CD4-positive, alpha-beta T cell treated with Interleukin-21 for 1 hour (primary cell): ENCODE measurements at places on chromosomes 3 and 15.

GRCh38 chr3:46065294-46065705, 38.0 kb upstream of the XCR1 start:
- DNase-seq: peak; percentile 93

DNA sequence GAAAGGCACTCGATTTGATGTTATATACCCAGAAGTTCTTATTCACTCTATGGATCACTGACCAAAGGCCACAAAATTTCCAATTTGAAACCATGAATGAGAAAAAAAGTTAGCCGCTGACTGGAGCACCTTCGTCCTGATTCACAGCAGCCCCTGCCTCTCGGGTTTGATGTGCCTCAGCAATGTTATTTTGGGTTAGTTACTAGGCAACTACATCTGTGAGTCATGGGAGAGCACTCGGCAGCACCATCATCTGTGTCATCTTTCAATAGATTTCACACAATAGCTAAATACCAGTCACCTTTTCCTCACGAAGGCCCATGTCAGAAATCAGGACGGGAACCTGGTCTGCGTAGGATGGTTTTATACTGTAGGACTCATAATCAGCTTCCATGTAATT, 269.2 kb downstream of the ZBBX start:
- no peak for DNase-seq

DNA sequence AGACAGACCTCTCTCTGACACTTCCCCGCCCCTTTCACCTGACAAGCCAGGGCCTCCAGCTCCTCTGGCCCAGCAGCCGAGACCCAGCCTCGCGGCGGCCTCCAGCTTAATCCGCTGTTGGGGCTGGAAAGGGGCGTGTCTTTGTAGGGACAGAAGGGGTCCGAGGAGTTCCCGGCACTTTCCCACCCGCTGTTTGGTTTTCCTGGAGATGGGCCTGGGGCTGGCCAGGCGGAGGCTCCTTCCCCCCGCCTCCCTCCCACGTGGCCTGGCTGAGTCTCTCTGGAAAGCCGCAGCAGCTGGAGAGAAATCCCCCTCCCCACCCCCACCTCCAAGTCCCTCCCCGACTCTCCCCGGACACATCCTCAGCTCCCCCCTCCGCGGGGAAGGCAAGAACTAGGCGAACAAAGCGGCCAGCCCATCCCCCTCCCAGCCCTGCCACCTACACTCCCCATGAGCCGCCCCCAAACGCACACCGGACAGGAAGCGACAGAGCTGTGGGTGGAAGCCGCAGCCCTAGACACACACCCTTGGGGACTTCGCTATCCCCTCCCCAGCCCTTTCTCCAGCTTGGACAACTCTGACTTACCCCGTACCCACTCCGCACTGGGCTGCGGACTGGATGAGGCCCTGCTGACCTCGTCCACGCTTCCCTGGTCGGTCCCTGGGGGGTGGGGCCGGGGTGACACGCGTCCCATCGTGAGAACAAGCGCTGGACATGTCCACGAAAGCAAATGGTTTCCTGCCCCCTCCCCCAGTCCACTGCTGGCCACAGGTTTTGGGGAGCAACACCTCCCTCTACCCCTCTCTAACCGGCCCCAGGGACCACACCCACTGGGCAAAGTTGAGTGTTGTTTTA, 1.2 kb downstream of the IGDCC4 start:
- no peak for DNase-seq

- no peak for DNase-seq
Measured at GRCh38 chr15:71623111-71623510, 187.2 kb upstream of the NR2E3 start.

- DNase-seq: no peak
Measured at GRCh38 chr15:69537901-69538300, 85.3 kb downstream of the RPLP1 start.

DNA sequence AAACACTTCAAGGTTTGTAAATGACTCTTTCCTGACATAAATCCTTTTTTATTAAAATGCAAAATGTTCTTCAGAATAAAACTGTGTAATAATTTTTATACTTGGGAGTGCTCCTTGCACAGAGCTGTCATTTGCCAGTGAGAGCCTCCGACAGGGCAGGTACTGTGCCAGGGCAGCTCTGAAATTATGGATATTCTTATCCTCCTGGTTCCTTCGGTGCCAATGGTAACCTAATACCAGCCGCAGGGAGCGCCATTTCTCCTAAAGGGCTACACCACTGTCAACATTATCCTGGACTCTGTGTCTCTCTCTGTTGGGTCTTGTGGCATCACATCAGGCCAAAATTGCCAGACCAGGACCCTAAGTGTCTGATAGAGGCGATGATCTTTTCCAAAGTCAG, 33.0 kb downstream of the CHDH start:
- no peak for DNase-seq

DNA sequence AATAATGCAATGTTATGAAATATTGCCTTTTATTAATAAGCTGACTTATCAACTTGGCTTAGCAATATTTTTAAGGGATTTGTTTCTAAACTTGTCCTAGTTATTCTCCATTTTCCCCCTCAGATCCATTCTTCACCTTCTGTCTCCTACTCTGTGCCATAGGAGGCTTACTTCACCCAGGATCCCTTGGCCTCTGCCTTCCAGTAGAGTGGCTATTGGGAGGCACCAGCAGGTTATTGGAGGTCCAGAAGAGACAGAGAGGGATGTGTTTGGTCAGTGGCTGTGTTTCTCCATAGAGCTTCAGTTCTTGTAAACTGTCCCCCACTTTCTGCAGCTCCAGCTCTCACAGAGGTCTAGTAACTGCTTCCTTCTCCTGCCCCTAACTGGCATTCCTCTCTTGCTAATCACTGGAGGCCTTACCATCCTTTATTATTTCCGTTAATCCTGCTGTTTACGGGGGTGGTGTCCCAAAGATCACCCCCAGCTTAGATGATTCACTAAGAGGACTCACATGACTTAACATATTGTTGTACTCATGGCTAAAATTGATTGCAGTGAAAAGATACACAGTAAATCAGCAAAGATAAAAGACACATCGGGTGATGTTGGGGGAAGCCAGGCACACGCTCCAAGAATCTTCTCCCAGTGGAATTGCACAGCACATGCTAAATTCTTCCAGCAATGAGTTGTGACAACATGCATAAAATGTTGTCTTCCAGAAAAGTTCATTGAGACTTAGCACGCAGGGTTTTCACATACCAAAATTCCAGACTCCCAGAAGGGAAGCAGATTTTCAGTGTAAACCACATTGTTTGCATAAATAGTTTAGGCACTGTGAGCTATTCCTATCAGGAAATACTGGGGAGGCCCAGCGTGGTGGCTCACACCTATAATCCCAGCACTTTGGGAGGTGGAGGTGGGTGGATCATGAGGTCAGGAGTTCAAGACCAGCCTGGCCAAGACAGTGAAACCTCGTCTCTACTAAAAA, 67.5 kb downstream of the RPL22L1 start:
- no peak for DNase-seq

GRCh38 chr3:113895964-113896363, 51.8 kb upstream of the ZDHHC23 start:
- no peak for DNase-seq

GRCh38 chr3:105611304-105612192, 244.8 kb downstream of the ALCAM start:
- DNase-seq: no peak

DNA sequence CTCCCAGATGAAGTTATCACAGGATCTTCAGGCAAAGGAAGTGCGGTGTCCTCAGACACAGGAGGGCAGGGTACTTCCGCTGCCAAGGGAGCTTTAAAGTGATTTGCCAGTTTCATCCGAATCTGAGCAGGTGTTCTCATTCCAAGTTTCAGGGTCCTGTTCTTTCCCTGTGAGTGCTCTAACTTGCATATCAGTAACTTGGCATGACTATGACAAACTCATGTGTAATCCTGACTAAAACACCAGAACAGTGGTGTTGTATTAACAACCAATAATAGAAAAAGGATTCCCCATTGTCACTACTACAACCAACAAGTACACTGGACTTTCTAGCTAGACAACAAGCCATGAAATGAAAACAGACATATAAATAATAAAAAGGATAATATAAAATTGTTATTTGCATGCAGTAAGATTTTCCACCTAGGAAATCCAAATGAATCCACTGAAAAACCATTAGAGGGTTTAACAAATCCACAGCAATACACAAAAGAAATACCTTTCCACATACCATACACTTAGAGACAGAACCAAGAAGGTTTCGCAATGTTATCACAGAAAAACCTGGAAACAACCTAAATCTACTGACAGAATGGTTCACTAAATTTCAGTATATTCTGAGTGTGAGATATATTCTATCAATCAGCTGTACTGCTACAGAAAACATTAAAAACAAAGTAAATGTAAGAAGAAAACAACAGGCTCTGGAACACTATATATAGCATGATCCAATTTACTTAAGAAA, 40.9 kb upstream of the RPL35A start:
- no peak for DNase-seq

DNA sequence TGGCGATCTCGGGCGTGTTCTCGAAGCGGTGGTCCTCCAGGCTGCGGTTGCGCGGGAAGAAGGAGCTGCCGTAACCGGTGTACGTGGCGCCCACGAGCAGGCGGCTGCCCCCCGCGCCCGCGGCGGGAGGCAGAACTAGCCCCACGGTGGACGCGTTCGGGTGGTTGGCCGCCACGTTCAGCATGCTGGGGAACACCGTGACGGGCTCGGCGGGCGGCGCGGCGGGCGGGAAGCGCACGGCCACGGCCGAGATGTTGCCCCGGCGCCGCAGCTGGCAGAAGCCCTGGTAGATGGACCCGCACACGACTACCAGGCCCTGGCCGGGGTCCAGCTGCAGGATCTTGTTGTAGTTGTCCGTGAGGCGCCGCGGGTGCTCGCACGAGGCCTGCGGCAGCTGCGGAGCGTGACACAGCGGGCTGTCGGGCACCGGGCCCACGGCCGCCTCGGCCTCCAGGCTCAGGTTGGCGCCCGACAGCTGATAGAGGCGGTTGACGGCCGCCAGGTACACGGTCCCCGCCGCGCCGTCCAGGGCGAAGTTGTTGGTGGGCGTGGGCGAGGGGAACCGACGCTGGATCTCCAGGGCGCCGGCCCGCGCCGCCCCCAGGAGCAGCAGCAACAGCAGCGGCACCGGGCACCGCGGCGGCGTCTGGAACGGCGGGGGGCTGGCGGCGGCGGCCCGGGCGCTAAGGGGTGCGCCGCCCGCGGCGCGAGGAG, 397 bp downstream of the PLXND1 start:
- no peak for DNase-seq

GRCh38 chr3:12507591-12508281, 23.5 kb downstream of the TSEN2 start:
- DNase-seq: no peak

- DNase-seq: no peak
Measured at GRCh38 chr15:39854161-39854560, 65.9 kb downstream of the GPR176 start.

- no peak for DNase-seq
Measured at GRCh38 chr3:185406121-185406620, 43.2 kb downstream of the MAP3K13 start.

- no peak for DNase-seq
Measured at GRCh38 chr15:73228128-73228646, 140.6 kb downstream of the HCN4 start.

DNA sequence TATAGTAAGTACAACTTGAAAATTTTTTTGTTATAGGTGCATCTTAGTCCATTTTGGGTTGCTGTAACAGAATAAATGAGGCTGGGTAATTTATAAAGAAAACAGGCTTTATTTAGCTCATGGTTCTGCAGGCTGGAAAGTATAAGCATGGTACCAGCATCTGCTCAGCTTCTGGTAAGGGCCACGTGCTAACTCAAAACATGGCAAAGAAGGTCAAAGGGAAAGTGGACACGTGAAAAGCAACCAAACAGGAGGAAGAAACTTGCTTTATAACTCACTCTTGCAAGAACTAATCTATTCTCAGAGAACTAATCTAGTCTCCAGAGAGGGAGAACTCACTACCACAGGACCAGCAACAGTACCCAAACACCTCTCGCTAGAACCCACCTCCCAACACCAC, 9.1 kb downstream of the HDGFL3 start:
- no peak for DNase-seq

DNA sequence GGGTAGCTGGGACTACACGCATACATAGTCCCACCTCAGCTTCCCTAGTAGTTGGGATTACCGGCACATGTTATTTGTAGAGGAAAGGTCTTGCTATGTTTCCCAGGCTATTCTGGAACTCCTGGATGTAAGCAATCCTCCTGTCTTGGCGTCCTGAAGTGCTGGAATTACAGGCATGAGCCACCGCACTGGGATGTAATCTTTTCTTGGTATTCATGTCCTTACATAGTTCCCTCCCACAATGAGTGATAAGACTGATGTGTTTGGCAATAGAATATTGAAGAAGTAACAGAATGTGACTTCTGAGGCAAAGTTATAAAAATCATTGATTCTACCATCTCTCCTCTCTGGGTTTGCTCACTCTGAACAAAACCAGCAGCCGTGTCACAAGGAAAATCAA, 22.7 kb upstream of the ALCAM start:
- DNase-seq: no peak

DNA sequence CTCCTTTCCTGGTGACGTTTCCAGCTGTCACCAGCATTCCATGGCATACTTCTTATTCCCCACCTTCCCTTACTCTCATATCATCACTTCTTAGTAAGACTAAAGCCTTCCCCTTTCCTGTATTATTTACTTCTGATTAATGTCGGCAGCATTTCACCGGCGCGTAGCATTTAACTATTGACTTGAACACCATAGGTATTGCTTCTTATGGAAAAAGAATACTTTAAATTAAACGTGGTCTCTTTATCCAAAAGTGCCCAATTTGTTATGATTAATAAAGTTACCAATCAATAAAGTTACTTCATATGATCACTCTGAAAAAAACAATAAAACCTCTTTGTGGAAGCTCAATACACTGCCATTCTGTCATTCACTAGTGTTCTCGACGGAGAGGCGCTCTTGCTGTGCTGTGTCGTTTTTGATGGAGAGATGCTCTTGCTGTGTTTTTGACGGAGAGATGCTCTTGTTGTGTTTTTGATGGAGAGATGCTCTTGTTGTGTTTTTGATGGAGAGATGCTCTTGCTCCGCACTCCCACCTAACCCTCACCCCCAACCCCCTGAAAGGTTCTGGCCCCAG, 165.0 kb downstream of the XXYLT1 start:
- no peak for DNase-seq

GRCh38 chr3:50189274-50189673, 2.1 kb upstream of the GNAT1 start:
- DNase-seq: peak; percentile 19

GRCh38 chr3:179304605-179305004, 18.2 kb upstream of the ZNF639 start:
- DNase-seq: no peak

GRCh38 chr15:95277266-95277665, 1045.9 kb downstream of the MCTP2 start:
- no peak for DNase-seq

DNA sequence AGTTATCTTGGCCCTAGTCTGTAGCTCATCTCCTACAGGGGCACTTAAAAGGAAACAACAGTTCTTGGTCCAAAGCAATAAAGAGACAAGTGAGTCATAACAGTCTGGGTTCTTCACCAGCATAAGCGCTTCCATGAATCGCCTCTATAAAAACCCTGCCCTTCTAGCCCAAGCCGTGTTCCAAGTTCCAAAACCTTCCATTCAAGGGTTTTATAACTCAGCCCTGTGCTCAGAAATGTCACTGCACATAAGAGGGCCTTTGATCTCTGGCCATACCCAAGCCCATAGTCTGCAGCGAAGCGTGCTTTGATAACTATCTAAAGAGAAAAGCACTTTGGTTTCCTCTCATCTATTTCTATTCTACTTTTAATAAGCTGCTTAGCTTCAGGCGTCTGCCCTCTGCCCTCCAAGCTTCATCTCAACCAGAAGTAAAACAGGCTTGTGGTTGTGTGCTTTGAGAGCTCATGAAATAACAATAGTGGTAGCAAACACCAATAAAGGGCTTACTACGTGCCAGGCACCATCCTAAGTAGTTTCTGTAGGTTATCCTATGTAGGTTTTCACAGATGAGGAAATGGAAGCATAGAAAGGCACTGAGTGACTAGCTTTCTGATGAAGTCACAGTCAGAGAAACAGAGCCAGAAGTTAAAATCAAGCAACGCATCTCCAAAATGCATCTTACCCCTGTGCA, 64.0 kb upstream of the AKAP13 start:
- peak; percentile 38 for DNase-seq
